ENCODE measurements at places on chromosomes 7 and 10. TPM values are rescaled to one million over a fixed set of nuclear protein-coding genes. Genes with fewer than 3 reads are reported as not detected.

DNA sequence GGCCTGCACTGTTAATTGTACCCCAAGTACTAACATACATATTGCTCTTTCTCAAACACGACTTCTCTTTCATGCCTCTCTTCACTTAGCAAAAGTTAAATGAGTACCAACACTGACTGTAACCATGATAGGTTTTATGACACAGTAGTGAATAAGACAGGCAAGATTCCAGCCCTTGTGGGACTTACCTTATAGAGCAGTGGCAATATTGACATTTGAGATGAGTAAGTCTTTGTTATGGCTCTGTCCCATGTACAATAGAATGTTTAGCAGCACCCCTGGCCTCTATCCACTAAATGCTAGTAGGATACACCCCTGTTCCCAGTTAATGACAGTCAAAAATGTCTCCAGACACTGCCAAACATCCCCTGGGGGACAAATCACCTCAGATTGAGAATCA, 11.9 kb upstream of the COL1A2 start:
- no peak for DNase-seq

GDF10 gene
- total RNA-seq, result 11.9 TPM

DNA sequence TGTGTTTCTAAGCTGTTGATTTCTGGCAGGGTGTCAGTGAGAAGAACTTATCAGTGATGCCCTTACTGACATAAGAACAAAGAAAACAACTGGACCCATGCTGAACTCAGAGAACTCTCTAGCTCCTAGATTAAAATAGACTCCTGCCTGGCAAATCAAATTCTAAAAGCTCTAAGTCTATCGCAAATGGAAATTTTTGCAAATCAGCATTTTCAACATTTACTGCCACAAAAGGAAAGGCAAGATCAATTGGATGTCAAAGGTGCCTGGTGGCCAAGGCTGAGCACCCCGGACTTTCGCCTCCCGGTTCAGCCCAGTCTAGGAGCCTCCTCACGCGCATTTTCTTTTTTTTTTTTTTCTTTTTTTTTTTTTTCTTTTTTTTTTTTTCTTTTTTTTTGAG, 251.6 kb downstream of the TCERG1L start:
- DNase-seq, result no peak

DNA sequence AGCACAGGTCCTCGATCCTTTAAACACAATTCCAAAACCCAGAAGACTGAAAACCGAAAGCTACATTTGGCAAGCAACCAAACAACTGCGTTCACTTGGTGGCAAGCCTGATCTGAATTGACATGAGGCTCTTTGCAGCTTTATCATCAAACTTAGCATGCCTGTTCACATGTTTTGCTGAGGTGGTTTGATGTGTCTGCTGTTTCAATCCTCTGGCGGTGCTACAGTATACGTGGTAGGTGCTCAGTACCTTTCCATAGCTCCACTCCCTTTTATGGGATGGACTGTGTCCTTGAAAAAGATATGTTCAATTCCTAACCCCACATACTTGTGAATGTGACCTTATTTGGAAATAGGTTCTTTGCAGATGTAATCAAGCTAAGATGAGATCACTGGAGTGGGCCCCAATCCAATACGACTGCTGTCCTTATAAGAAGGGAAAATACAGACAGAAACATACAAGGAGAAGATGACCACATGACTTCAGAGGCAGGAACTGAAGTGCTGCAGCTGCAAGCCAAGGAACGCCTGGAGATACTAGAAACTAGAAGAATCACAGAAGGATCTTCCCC, 33.4 kb downstream of the CCDC6 start:
- DNase-seq, result peak; percentile 92

DNA sequence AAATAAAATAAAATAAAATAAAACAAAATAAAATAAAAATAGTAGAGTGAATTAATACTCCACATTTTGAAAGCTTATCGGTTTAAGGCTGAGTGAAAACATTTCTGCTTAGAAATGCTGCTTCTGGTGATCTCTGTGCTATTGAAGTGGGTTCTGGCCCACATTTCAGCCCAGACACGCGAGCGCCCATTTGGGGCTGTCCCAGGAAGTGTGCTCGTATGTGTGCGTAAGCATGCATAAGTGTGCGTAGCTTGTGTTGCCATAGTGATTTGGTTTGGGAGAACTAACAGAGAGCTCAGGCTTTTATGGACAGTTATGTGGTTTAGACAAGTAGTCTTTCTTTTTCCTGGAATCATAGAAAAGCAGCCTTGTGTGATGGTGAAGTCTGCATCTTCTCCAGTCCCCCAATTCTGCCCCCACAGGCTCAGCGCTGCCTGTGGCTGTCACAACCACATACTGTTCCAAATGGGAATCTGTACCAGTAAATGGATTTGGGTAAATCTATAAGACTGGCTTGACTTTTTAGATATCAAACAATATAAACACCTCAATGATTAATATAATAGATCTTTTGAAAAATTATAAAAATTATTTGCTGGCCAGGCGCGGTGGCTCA, 29.8 kb upstream of the PURB start:
- DNase-seq, result no peak

GBX1 gene
- not detected for total RNA-seq

ABCB4 gene
- 1.4 TPM for total RNA-seq

CALHM3 gene
- total RNA-seq, result not detected

DNA sequence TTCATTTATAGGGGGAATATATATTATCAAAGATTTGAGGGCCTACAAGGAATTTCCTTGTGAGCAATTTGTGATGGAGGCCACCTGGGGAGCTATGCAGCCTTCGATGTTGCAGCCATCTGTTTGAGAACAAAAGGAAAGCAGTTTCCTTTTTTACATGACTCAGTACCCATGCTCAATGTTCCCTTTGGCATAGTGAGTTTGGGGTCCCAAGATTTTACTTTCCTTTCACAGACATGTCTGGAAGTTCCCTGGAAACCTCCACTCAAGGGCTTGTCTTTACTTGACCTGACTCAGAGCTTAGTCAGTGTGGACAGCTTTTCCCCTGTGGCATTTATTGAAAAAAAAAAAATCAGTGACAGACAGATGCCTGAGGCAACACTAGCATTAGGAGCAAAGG, 73.5 kb upstream of the VIPR2 start:
- DNase-seq, result no peak
